ENCODE measurements at places on chromosomes 1 and 21.
A peak's percentile ranks its signal among the peaks of the same experiment; 100 is the strongest.

DNA sequence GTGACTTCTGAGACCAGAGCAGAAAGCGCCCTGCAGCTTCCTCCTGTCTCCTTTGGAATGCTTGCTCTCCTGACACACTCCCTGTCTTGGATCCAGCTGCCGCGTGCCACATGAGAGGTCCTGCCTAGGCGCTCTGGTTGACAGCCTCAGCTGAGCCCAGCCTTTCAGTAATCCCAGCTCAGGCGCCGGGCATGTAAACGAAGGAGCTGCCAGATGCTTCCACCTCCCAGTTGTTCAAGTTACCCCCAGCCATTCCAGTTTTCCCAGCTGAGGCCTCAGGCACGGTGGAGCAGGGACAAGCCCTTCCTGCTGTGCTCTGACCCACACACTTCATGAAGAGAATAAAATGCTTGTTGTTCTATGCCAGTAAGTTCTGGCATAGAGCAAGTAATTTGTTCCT is 14.3 kb upstream of the CD34 start:
- no peak for DNase-seq

DNA sequence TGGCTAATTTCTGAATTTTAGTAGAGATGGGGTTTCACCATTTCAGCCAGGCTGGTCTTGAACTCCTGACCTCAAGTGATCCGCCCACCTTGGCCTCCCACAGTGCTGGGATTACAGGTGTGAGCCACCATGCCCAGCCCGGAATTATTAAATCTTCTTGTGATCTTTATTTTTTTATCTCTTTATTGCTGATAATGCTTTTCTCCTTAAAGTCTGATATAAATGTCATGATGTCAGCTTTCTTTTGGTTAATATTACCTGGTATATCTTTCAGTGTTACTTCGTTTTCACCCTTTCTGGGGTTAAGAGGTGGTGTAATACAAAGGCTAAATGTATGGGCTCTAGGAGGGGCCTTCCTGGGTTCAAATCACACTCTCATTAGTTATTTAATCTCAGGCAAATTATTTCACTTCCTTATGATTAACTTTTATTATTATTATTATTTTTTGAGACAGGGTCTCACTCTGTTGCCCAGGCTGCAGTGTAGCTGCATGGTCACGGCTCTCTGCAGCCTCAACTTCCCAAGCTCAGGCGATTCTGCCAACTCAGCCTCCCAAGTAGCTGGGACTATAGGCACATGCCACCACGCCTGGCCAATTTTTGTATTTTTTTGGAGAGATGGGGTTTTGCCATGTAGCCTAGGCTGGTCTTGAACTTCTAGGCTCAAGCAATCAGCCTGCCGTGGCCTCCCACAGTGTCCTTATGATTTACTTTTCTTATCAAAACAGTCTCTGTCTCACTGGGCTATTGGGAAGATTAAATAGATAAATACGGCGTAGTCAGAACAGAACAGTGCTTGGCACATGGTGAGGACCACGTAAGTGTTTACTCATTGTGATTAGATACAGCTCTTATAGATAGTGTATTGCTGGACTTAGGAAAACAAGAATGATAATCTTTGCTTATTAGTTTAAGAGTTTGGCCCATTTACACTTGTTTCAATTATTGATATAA is 216.5 kb downstream of the URB2 start:
- DNase-seq, result no peak

DNA sequence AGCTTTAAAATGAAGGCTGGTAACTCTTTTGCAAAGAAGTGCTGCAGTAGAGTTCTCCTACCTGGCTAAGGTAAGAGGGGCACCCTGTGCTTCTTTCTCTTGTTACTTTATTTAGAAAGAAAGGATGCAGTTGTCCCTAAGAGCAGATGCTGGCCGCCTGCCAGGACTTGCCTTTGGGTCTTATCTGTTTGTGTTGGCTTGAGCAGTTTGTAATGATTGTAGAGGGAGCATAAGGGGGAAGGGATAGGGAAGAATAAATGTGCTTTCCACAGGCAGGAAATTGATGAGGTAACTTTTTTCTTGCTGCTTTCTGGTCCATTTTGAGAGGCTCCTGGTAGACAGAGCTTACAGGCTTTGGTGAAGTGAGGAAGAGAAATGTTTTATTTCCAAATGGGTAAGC is 229.6 kb downstream of the HHAT start:
- DNase-seq, result peak; percentile 92

GRCh38 chr21:39318091-39318959 is 4.9 kb upstream of the BRWD1 start:
- DNase-seq, result no peak

GRCh38 chr21:15932726-15933125 is 202.9 kb downstream of the USP25 start:
- DNase-seq, result no peak

- DNase-seq, result no peak
Measured at GRCh38 chr21:15295875-15296274, 231.1 kb upstream of the NRIP1 start.

Measured in hematopoietic multipotent progenitor cell treated with erythropoietin and hydrocortisone succinate and interleukin-3 and kit ligand, for 6 days (in vitro differentiated cells).